ENCODE measurements at places on chromosomes 1 and 21.
A peak's percentile ranks its signal among the peaks of the same experiment; 100 is the strongest.

GRCh38 chr1:182183606-182184005 lies 122.1 kb upstream of the ZNF648 start:
- DNase-seq, result no peak

GRCh38 chr21:39630827-39631226 lies 18.1 kb downstream of the B3GALT5 start:
- peak; percentile 39 for DNase-seq

DNA sequence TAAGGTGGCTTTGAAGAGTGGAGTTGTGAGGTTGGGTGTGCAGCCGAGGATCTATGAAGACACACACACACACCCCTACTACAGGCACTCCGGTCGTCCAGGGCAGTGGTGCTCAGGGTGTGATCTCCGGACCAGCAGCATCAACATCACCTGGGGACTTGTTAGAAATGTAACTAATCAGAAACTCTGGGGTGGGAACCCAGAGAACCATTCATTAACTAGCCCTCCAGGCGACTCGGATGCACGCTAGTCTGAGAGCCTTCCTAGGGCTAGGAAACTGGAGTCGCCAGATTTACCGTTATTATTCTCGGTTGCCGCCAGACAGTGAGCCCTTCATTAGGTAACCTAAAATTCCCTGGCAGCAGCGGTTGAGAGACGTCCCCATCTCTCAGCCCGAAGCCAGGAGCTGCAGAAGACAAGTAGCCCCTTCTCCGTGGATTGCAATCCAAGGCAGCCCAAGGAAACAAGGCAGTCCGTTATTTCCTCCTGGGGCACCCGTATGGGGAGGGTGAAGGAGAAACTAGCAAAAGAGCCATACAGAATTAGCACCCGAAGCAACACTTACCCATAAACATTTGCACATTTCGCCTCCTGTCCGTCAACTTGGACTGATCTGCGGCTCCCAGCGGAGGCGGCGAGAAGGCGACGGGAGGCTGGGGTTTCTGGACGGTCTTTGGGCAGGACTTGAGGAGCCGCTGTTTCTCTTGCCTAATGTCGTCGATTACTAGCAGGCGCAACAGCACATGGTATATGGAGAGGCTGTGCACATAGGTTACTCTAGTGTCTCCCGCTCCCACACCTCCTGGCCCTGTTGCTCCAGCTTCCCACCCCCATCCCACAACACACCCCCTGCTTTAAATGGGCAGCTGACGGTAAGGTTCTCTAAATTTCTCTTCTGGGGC lies 2.9 kb upstream of the CCN1 start:
- DNase-seq, result no peak

DNA sequence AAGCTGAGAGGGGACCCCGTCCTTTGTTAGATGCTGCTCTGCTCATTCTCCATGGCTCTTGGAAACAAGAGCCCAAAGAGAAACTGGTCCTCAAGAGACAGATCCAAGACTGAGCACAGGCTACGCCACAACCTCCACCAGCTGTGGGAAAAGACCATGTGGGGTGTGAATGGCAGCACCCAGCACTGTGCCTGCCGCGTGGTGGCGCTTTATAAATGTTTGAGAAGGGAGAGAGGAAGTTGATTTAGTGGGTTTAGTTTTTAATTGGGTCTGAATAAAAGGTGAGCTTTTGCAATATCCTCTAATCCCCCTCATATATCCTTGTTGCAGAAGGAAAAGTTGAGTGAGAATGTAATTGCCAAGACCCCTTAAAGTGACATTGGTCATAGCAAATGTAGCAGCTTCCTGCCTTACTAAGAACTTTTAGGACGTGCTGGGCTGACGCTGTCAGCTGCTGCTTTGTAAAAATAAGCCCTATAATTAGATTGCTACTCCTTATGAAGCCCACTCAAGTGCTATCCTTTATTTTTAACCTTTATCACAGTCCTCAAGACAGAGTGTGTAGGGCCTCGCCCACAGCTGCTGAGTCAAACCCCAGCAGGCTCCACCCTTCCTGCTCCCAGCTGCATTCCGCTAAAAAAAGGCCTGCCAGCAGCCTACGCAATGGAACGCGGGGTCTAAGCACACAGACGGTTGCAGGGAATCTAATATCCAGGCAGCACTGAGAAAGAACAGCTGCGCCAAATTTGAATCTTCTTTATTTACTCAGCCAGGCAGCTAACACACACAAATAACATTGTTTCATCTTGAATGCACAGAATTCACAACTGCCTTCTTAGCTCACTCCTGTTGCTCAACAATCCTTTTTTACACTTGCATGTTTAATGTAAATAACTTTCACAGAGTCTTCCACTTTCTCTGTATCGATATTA lies 47.4 kb upstream of the PRDX6 start:
- DNase-seq, result peak; percentile 18

DNA sequence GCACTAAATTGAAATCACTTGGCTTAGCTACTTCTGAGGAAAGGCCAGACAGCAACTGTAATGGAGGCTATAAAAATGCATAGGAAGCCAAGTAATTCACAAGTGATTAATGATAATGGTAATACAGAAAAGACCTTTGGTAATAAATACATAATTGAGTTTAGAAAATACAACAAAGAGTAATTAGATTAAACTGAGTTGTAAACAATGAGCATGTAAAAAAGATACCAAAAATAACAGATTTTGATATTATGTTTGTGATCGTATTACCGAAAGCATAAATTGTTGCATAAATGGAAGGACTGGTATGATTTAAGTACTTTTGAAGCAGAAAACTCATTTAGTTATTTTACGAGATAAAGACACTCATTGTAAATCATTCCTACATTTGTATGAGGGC lies 556.7 kb upstream of the TMPRSS15 start:
- DNase-seq, result no peak

GRCh38 chr1:96842215-96842614 lies 120.6 kb downstream of the PTBP2 start:
- DNase-seq, result no peak

- no peak for DNase-seq
Measured at GRCh38 chr1:27994060-27994459, 34.3 kb downstream of the XKR8 start.

- no peak for DNase-seq
Measured at GRCh38 chr1:240956020-240956419, 344.1 kb upstream of the GREM2 start.

GRCh38 chr1:223462866-223463404 lies 69.7 kb downstream of the CCDC185 start:
- no peak for DNase-seq

DNA sequence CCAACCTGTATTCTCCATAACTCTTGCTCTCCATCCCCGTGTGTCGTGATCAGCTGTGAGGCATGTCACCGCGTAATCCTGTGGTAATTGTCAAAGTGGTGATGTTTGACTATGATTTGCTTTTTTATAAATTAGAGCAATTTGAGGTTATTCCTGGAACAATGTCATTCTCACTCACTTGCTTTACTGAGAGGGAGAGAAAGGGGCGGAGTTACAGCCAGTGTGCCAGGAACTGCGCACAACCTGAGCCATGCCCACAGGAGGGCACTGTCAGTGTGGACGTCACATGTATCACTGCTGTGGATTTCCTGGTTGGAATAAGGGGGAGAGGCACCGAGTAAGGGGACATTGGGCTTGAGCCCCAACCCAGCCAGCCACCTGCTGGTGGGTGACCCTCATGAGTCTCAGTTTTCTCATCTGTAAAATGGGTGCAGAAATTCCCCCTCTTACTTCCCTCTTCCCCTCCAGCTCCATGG lies 6.9 kb downstream of the ADGRB2 start:
- DNase-seq, result peak; percentile 40

GRCh38 chr1:152182944-152183361 lies 23.9 kb upstream of the RPTN start:
- DNase-seq, result no peak

GRCh38 chr21:44927587-44928461 lies 7.1 kb upstream of the ITGB2 start:
- no peak for DNase-seq

- DNase-seq, result no peak
Measured at GRCh38 chr1:162070825-162071224, 1.3 kb downstream of the NOS1AP start.

DNA sequence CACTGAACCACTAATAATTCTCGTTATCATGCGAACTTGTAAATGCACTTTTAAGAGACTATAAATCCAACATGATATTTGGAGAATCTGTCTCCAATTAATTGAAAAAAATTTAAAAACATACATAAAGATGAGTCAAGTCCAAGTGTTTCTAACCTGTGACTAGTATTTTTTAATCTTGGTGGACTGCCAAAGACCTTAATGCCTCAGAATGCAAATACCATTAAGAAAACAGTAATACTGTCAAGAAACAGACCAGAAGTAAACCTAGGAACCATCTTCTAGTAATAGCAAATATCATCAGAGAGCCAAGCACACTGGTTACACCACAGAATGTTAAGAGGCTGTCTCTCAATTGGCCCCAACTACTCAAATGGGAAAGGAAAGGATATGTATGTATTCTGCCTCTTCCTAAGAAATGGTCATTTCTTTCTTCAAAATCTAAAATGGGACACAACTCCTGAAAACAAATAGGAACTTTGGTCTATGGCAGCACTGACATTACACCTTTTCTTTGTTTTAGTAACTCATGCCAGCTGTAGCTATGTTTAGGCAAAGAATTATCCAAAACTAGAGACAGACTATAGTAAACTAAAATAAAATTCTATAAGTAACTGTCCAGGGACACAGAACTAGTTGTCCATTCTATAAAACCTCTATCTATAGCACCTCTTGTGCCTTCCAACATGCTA lies 15.8 kb downstream of the SCYL3 start:
- no peak for DNase-seq

All from COR-L47 (cell line).